ENCODE measurements at places on chromosomes 7 and 10.

GRCh38 chr10:88960802-88961201, 8.2 kb upstream of the ACTA2 start:
- DNase-seq: no peak

- no peak for DNase-seq
These were observed 49.5 kb upstream of the ZNF138 start for GRCh38 chr7:64744680-64745079.

GRCh38 chr7:2090526-2091520, 141.9 kb downstream of the MAD1L1 start:
- DNase-seq: no peak

DNA sequence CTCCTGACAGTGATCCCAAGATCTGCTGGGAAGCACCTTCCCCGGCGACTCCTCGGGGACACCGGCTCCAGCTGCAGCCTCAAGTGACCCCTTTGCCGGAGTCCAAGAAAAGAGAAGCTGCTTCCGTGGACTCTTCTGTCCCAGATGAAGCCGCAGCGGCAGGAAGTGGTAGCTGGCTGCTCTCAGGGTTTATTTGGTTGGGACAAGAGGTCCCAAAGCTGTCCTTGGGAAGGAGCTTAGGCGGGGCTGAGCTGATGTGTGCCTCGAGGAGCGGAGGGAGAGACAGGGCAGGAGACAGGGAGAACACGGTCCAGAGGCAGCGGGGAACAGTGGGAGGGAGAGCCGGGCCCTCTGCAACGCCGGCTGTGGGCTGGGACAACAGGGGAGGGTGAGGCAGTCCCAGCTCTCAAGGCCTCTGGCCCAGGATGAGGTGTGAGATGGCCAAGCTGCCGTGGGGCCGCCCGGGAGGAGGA, 13.1 kb upstream of the FAM20C start:
- DNase-seq: no peak

DNA sequence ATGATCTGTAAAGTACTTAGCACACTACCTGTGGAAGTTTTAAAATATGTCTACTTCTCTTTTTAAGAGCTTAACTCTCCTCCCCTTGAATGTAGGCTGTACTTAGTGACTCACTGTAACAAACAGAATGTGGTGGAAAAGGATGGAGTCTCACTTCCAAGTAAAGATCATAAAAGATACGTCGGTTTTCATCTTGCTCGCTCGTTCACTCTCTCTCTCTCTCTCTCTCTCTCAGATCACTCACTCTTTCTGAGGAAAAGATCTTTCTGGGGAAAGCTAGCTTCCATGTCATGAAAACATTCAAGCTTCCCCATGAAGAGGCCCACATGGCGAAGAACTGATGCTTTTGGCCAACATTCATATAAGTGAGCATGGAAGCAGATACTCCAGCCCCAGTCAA, 5.5 kb downstream of the CHUK start:
- DNase-seq: no peak

DNA sequence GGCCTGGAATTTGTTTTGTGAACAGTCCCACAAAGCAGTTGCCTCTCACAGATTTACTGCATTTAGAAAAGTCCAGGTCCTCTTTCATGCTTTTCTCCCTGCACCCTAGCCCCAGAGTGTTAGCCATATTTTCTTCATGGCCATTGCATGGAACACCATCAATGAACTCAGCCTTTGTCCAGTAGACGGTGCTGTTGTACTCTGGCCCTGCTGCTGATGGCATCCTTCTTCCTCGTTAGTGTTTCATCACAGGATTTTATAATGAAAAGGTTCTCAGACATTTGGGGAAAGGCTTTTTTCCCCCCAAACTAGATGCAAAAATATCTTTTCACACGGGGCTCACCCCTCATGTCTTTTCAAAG, 93.0 kb upstream of the SLC25A13 start:
- no peak for DNase-seq

- DNase-seq: no peak
These were observed 93.7 kb upstream of the PDE1C start for GRCh38 chr7:32163896-32164295.

- DNase-seq: no peak
These were observed 15.4 kb upstream of the GRB10 start for GRCh38 chr7:50798126-50798525.

GRCh38 chr7:156895024-156895780, 2.2 kb upstream of the LMBR1 start:
- no peak for DNase-seq

DNA sequence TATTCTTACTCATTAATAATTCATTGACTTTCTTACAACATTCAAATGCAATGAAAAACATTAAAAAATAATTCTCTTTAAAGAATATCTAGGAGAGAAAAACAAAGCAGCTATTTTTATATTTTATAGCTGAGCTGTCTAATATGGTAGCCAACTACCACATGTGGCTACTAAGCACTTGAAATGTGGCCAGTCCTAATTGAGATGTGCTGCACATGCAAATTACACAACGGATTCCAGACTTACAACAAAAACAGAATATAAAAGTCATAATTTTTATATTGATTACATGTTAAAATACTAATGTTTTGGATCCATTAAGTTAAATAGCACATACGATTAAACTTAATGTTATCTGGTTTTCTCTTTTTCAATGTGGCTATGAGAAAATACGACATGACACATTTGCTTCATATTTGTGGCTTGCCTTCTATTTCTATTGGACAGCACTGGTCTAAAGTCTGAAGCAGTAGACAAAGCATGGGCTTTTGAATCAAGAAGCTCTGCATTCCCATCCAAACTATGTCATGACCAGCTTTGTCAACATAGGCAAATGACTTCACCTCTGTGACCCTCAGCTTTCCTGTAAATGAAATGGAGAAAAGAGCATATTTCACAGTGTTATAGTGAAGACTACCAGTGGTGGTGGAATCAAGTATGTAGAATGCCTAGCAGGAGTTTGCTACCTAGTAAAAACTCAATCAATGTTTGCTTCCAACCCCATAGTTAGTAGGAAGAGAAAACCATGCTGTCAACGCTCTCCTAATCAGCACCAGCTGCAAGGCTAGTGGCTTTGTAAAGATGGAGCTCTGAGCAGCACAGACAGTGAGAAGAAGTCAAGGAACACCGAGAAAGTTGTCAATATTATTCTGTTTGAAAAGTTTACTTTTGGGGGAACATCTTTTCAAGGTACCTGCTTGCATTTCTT, 37.1 kb upstream of the GDF10 start:
- no peak for DNase-seq

GRCh38 chr10:2476218-2476811, 591.0 kb upstream of the PFKP start:
- no peak for DNase-seq

GRCh38 chr7:73556208-73557107, 1.0 kb downstream of the BCL7B start:
- DNase-seq: no peak

GRCh38 chr7:142866361-142867096, 11.7 kb downstream of the EPHB6 start:
- DNase-seq: no peak

GRCh38 chr10:123860209-123860608, 31.4 kb downstream of the CPXM2 start:
- no peak for DNase-seq

DNA sequence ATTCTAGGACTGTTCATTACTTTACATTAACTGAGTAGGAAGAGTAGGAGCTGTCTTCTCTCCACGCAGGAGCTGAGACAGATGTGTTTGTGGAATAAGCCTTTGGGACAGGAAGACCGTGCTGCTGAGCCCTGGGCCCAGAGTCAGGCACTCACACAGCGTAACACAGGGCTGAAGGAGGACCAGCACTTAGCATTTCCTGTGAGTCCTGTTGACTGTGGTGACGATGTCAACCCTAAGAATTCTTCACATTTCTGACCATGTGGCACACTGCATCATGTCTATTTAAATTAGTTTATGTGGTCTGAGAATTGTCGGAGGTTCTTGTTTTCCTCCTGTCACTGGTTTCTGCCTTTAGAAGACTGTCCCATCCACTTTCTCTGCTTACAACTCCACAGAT, 117.2 kb downstream of the PIP4K2A start:
- no peak for DNase-seq

DNA sequence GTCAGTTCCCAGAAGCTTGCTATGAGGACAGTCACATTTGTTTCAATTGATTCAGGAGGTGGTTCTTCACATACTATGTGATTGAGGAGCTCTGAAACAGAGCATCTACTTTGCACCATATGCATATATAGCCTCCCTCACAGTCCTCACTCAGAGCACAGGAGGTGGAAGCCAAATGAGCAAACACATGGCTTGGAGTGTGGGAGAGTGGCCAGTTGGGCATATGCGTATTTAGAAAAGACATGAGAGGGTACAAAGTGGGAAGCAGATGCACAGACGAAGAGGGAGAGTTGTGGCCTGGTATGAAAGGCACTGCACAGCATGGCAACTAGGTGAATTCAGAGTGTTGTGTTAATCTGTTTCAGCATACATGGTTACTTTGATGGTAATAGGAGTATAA, 165.6 kb downstream of the COL28A1 start:
- no peak for DNase-seq

DNA sequence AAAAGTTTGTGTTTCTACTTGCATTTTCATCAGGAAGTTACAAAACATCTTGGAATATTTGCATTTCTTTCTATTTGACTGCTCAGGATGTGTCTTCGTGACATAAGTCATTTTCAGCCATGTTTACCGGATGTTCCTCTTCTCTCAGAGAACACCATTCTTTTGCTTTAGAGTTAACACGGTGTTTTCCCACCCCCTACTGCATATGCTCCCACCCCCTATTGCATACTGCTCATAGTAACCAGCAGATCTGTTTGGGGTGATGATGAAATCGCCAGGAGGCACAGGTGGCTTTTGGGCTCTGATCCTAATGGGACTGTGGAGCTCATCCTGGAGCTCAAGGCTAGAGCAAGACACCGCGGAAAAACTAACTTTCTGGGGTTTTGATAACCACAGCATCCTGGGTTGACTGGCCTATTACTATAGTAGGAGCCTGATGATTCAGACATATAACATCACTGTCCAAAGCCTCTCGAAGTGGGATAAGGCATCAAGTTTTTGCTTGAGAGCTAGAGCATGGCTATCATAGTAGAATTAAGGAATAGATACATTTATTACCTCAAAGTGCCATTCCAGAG, 65.1 kb upstream of the BET1 start:
- DNase-seq: no peak

DNA sequence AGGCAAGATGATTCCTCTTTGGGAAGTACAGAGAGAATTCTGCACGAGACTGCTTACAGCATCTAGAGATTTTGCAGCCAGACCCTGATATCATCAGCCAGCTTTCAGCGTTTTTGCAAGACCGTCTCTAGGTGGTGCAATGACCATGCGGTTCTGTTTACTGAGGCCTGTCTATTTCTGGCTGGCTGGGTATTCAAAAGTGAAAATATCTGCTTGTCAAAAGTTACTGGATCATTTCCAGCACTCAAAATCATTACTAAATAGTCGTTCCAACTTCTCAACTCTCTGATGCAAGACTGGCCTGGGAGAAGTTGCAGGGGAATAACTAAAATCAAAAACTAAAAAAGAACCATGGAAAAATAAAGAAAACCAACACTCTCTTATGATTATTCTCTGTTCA, 240.1 kb downstream of the ELMO1 start:
- peak; percentile 87 for DNase-seq

- peak; percentile 45 for DNase-seq
These were observed 46.7 kb upstream of the ZMIZ1 start for GRCh38 chr10:79021948-79022499.

DNA sequence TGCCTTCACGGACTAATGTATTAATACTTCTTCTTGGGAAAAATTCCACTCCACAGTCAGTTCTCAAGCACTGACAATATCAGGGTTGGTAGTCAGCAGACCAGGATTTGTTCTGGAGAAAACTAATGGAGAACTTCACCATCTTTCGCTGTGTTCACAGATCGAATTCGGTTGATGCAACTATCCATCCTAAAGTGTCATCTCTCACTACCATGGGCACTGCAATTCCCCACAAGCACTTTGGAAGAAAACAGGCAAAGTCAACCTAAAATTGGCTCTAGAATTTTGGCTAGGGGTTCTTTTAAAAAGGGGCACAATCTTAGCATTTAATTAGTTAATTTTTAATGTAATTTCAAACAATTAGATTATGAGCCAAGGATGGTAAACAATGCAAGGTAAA, 164.4 kb downstream of the HGF start:
- no peak for DNase-seq
